IMR-90 (cell line): ENCODE measurements at places on chromosomes 4 and X. TPM values are rescaled to one million over a fixed set of nuclear protein-coding genes. Genes with fewer than 3 reads are reported as not detected.

DNA sequence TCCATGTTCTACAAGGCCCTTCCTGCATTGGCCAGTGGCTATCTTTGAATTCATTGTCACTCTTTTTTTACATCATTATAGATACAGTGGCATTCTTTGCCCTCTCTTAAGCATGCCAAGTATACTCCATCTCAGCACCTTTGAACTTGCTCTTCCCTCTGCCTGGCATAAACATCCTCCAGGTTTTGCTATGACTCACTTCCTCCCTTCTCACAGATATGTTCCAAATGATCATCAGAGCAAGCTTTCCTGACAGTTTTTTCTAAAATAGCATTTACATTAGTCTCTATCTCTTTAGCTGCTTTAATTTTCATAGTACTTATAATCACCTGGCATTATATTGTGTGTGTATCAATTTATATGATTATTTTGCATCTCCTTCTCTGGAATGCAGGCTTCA is 553.3 kb upstream of the MAGEB2 start:
- DNase-seq = peak; percentile 82

GRCh38 chrX:97841544-97842179 is 958.0 kb downstream of the RPA4 start:
- DNase-seq = no peak

GRCh38 chrX:20254712-20255299 is 11.9 kb downstream of the RPS6KA3 start:
- peak; percentile 71 for DNase-seq

DNA sequence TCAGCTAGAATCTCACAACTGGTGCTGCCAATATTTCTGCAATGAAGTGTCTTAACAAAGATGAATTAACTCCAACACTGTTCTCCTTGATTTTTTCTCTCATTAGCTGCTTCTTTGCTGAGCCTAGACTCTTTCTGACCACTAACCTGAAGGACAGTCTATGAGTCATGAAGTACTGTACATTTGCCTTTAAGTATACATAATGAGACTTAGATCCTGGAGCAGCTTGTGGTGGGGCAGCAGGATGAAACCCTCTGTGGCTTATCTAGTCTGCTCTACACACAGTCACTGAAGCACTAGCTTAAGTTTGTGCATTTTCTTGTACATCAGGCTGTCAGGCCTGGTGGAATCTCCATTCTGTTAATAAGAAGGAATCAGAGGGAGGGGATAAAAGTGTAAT is 307.4 kb upstream of the SMIM31 start:
- peak; percentile 3 for DNase-seq

DNA sequence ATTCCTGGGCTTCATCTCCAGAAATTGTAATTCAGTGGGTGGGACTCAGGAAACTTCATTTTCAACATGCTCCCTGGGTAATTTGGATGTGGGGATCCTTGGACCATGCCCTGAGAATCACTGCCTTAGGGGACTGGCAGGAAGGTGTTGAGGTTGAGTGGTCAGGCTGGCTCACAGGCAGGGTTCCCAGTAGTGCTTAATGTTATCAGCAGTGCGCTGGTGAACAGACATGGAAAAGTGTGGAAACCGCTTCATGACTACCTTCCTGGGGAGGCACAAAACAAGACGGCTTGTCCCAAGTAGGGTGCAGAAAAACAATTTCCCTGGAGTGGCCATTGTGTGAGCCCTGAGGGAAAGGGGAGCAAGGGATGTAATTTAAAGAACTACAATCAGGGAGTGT is 31.4 kb downstream of the SUPT20HL1 start:
- DNase-seq = no peak

- DNase-seq = no peak
Measured at GRCh38 chr4:110682311-110682710, 59.4 kb upstream of the PITX2 start.

- no peak for DNase-seq
Measured at GRCh38 chr4:26204249-26204825, 116.5 kb upstream of the RBPJ start.

DNA sequence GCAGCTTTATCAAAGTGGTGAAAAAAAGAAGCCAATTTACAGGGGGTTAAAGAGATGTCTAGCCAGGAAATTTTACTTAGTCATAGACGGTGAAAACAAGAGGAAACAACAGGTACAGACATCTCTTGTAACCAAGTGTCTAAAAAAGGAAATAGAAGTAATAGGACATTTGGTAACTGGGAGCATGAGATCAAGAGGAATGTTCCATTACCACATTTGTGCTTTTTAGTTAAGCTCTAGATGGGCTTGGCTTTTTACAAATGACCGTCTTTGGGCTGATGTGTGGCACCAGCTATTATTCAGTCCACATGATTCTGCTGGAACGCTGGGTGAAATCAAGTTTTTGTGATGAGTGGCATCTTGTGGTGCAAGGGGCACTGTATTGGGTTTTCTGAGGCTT is 179.5 kb downstream of the SMIM20 start:
- no peak for DNase-seq

The ARMCX4 gene
- 3.3 and 4.2 TPM in 2 replicates for polyA plus RNA-seq

DNA sequence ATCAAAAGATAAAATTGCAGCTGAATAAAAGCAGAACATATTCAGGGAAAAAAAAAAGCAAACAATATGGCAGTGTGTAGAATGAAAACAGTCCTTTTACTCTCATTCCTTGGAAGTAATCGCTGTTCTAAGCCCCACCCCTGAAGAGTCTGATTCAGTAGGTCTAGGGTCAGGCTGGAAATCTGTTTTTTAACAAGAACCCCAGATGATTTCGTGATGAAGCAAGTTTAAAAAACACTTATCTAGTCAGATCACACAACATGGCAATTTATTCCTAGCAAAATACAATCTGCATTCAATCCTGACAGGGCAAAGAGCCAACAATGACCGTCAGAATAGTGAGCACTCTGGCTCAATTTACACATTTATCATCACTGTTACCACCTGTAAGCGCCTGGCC is 16.1 kb downstream of the FAM120C start:
- DNase-seq = no peak

DNA sequence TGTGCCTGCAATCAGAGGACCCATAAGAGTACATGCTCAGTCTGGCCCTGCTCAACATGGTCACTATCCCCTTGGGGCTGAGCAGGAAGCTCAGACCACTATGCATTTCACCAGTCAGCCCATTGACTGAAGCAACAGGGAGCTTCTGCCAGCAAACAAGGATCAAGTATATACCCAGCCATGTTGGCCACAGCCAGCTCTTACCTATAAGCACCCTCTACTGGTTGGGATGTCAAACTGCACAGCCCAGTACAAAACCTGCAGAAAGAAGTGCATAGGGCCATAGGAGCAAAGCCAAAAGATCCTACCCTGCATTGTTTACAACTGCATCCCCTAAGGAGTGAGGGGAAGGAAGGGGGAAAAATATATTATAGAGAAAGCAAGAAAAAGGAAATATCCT is 214.4 kb upstream of the CPEB2 start:
- DNase-seq = peak; percentile 13

DNA sequence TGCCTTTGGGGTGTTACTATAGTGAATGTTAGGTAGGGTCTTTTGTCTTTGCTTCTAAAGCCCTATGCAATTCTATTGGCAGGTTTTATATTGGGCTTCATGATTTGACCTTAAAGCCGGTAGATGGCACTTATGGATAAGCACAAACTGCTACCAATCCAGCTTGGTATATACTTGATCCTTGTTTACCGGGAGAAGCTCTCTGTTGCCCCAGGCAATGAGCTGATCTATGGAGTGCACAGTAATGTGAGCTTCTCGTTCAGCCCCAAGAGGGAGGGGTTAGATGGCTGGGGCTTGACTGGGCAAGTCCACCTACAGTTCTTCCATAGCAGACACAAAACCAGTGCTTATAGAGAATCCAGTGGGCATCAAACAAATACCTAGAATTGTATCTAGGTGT is 287.2 kb upstream of the CT83 start:
- no peak for DNase-seq

- peak; percentile 78 for DNase-seq
Measured at GRCh38 chrX:11499076-11500044, 166.4 kb downstream of the ARHGAP6 start.

DNA sequence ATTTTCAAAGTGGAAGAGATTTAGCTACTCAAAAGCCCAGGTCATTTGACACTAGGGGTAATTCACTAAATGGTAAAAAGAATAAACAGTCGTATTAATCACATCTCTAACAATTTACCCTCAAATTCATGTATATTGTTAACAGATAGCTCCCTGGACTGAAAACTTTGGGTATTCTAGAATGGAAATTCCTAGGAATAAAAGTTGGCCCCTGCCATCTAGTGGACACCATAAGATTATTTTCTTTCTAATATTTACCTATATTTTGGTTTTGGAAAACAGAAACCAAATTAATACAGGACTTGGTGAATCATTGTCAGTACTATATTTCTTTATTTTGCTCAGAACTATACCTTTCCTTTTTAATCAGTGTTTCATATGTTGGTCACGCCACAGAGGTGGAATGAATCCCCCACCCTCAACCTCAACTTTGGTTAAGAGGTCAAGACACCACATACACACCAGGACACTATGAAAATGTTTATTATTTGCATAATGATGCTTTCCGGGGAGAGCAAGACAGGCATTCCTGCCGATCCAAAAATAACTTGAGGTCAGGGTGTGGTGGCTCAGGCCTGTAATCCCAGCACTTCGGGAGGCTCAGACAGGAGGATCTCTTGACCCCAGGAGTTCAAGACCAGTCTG is 96.2 kb upstream of the APOOL start:
- DNase-seq = peak; percentile 5

The SYN1 gene
- polyA plus RNA-seq = 0.56 and 0.63 TPM in 2 replicates

DNA sequence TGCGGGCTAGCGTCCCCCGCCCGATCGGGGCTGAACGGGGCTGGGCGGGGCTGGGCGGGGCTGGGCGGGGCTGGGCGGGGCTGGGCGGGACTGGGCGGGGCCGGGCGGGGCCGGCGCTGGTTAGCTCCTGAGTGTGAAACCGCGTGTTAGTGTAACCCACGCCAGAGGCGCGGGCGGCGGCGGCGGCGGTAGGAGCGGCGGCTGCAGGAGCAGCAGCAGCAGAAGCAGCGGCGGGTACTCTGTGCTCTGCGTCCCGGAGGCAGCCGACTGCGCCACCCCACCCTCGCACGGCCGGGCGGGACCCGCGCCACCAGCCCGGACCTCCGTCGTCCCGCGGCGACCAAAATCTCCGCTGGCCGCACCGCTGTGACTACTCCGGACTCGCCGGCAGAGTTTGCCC is 128.1 kb downstream of the LAS1L start:
- DNase-seq = no peak

The GALNT7 gene
- polyA plus RNA-seq = 14.3 and 19.1 TPM in 2 replicates

The UGT2B11 gene
- not detected in 2 replicates for polyA plus RNA-seq

DNA sequence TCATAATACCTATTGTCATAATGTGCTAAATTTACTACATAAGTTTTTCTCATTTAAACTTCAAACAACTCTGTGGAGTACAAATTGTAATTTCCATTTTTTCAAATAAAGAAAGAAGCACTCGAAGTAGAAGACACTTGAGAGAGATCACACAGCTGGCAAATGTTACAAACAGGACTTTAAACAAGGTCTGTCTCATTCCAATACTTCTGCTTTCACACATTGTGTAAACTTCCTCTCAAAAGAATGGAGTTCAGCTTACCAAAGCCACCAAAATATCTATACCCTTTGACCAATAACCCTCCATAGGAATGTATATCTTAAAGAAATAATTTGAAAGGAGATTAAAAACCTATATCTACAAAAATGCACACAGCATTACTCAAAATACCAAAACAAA is 88.3 kb downstream of the OPHN1 start:
- peak; percentile 36 for DNase-seq

The SH2D1A gene
- not detected in 2 replicates for polyA plus RNA-seq

GRCh38 chr4:151324752-151325110 is 674 bp downstream of the SH3D19 start:
- peak; percentile 47 for DNase-seq

DNA sequence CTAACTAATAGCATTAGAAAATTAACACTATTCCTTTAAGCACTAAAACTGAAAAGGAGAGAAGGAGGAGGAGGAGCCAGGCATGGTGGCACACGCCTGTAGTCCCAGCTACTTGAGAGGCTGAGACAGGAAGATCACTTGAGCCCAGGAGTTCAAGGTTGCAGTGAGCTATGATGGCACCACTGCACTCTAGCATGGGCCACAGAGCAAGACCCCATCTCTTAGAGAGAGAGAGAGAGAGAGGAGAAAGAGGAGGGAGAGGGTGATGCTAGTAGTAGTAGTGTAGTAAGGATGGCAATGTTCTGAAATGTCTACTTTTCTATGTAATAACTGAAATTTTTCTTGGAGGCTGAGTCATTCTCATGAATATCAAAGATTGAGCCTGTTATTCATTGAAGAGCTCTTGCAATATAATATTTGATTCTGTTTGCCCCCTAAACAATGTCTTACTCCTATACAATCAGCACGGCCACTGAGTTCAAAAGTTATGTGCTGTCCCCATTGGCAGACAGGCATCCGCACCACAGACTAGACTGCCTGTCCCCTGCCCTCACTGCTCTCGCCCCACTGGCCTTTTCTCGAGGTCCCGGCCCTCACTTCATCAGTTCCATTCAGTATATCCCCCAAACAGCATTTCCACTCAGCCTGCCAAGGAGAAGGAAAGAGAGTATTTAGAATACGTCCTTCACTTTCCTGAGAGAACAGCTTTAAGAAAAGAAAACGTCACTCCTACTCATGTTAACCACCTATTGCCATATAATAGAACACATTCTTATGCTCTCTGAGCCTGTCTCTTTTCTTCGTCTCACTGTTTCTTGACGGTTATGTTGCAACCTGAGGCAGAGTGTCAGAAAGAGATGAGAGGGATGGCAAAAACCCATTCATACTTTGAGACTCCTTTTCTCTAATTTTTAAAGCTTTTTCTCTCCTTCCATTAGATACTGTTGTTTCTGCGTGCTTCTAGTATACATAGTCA is 238.1 kb downstream of the PALLD start:
- peak; percentile 43 for DNase-seq

GRCh38 chr4:2805712-2806389 is 13.0 kb downstream of the SH3BP2 start:
- DNase-seq = no peak

DNA sequence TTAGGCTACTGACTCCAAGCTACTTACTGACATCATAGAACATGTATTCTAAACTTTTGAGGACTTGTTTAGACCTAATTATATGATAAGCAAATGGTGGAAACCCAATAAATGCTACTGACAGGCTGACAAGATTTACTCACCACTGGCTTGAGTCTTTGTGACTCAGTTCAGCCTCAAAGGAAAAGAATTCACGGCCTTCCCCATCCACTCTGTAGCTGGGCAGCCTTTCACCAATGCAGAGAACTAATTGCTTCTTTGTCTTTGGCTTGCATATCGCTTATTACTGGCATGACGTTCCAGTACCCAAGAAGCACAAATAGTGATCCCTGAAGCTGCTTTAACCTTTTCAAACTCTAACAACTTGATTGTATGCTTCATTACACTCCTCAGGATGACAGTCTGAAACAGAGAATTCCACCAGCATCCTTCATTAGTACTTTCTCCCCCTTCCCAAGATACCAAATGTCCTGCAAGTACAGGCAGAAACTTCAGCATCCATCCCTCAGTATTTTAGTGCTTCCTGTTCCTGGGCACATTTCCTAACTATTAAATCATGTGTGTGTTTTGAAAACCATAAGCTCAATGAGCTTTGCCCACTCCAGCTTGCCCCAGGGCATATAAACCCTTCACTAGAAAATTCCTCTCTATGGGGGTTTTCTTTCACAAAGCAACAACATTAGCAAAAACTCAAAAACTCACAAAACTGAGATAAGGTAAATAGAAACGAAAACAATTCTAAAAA is 298.1 kb upstream of the SLC7A11 start:
- DNase-seq = peak; percentile 68

- no peak for DNase-seq
Measured at GRCh38 chr4:122636697-122637096, 15.8 kb upstream of the IL21 start.

The SYTL4 gene
- 1.6 and 2.4 TPM in 2 replicates for polyA plus RNA-seq

GRCh38 chrX:134377537-134377936 is 82.4 kb upstream of the HPRT1 start:
- peak; percentile 52 for DNase-seq

GRCh38 chr4:103400405-103400804 is 202.3 kb upstream of the CENPE start:
- DNase-seq = no peak

The JAKMIP1 gene
- not detected in 2 replicates for polyA plus RNA-seq
